IgD-negative memory B cell (primary cell): ENCODE measurements at places on chromosomes 2 and 18. TPM values are rescaled to one million over a fixed set of nuclear protein-coding genes. Genes with fewer than 3 reads are reported as not detected.

The NAT8 gene
- polyA plus RNA-seq: not detected

The WDR7 gene
- polyA plus RNA-seq: 16.2 TPM

The COX7A2L gene
- 136 TPM for polyA plus RNA-seq

The GKN2 gene
- polyA plus RNA-seq: not detected

The PCARE gene
- not detected for polyA plus RNA-seq

The PRKAG3 gene
- not detected for polyA plus RNA-seq

The ANKAR gene
- polyA plus RNA-seq: 10.0 TPM

The TMEM169 gene
- polyA plus RNA-seq: 0.53 TPM

The PSMD14 gene
- polyA plus RNA-seq: 41.1 TPM

The LIPG gene
- polyA plus RNA-seq: not detected

The MBD2 gene
- polyA plus RNA-seq: 12.3 TPM

The SPP2 gene
- not detected for polyA plus RNA-seq

The DSG1 gene
- polyA plus RNA-seq: not detected

The ATOH8 gene
- polyA plus RNA-seq: not detected

The ABCA12 gene
- not detected for polyA plus RNA-seq
